Activated T-cell treated with anti-CD3 and anti-CD28 coated beads, Interleukin-2, amount 50 U/mL, for 24 hours (primary cell): ENCODE measurements at places on chromosomes 5 and 9.

DNA sequence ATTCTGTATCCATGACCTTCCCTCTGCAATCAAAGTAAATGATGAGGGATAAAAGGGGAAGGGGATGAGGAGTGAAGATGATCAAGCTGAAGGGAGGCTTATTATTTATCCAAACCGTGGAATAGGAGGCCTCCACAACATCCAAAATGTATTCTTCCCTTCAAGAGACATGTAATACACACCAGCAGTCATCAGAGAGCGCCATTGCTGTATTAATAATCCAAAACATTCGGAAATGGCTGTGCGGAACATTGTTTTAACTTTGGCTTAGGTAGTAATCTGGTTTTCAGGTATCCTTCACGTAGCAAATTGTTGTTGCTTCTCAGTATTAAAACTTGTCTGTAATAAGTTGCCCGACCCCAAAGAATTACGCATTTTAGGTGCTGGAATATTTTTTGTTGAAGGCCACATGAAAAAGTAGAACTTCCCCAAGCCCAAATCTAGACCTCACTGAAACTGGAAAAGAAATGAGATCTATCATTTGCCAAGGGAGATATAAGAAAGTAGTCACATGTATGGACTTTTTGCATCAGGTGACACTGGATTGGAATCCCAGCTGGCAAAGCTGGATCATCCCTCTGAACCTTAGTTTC, 2.6 kb upstream of the BOD1 start:
- no peak for DNase-seq

- peak; percentile 62 for DNase-seq
Observed at GRCh38 chr9:91163773-91164471, 197.8 kb downstream of the AUH start.

DNA sequence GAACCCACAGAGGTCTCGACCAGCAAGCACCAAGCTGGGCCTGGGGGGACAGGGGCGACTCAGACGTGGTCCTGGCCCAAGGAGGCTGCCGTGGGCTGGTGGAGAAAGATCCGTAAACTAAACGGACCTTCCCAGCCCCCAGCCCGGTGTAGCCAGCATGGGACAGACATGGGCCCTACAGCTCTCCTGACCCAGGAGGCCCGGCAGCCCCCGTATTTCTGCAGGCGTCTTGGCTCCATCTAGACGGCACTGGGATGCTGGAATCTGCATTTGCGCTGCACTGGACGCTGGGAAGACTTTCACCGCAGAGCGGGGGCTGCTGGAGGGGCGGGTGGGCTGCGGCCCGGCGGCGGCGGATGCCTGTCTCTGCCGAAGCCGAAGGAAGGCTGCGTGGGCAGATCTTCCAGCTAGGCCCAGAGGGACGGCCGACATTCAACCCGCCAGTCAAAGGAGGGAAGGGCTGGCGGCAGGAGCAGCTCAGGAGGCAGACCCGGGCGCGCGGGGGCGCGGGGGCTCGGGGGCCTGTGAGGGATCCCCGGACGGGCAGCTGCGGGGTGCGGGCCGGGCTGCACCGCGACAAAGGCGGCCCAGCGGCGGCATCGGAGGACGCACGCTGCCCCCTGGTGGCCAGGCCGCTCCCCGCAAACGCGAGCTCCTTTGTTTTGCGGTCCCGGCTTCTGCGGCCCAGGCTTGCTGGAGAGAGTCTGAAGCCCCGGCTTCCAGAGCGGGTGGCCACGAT, 266.2 kb downstream of the NSG2 start:
- DNase-seq: peak; percentile 77

GRCh38 chr5:128413356-128413755, 124.7 kb downstream of the FBN2 start:
- no peak for DNase-seq

GRCh38 chr5:154764967-154765366, 9.8 kb downstream of the LARP1 start:
- no peak for DNase-seq

DNA sequence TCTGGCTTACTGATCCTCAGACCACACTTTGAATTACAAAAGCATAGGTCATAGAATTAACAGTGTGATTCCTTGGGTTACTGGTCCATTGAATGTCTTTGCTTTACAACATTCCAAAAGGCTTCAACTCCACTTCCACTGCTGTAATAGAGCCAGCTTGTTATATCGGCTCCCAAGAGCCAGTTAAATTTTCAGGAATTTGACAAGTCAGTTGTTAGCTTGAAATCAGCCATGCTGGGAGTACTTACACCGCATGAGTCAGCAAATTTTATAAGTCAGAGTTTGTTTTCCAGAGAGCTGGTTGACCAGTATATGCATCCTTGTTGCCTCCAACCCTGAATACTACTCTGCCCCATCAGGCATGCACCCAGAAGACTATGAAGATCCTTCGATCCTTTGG, 73.1 kb downstream of the FOXB2 start:
- no peak for DNase-seq

GRCh38 chr5:150338546-150338945, 19.0 kb upstream of the TCOF1 start:
- no peak for DNase-seq

- peak; percentile 33 for DNase-seq
Observed at GRCh38 chr5:132474881-132475496, 15.6 kb downstream of the IRF1 start.

DNA sequence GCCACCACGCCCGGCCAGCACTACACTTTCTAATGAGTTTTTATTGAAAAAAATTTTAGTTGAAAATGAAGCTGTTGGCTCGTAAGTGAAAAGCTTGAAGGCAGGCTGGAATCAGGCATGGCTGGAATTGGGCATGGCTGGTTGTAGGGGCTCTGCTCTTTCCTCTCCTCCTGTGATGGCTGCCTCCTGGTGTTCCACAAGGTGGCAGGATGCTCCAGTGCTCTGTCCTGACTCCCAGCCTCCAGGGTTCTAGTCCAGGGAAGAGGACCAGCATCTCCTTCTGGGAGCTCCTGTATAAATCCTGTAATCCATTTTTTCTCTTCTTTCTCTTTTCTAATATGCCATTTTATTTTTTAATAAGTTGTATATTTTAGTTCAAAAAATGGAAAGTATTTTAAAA, 57.2 kb upstream of the DHFR start:
- DNase-seq: no peak

- DNase-seq: no peak
Observed at GRCh38 chr5:11396917-11397316, 507.3 kb downstream of the CTNND2 start.

DNA sequence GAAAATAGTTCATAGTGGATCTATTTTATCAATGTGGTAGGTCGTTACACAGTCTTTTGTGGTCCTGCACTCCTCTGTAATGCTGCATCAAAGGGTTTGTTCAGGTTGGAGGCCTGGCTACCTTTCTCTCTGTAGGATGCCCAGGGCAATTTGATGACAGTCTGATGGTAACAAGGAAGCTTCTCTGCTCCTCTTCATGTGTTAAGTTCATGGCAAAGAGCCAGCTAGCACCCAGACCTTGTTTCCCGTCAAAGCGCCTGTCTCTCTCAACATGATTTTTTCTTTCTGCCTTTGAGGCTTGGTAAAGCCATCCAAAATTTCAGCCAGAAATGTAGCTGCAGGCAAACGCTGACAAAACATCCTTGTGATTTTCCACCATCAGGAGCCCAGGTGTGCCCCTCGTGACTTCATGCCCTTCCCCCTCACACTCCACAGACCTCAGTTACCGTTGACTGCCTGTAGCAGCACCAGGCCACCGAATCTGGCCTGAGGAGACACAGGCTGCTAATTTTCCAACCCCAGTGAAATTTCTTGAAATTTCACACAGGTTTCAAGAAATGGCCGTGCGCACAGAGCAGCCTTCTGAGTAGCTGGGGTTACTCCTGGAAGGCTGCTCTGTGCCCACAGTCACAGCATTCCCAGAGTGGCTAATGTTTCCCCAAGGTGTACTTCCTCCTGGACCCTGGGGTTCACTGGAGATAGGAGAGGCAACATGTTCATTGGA, 292.7 kb downstream of the CWC27 start:
- DNase-seq: no peak

GRCh38 chr9:13410566-13411031, 131.1 kb upstream of the MPDZ start:
- no peak for DNase-seq
